ENCODE measurements at places on chromosomes 3 and 15.

- DNase-seq, result no peak
Measured at GRCh38 chr3:136464502-136464901, 214.4 kb downstream of the PCCB start.

DNA sequence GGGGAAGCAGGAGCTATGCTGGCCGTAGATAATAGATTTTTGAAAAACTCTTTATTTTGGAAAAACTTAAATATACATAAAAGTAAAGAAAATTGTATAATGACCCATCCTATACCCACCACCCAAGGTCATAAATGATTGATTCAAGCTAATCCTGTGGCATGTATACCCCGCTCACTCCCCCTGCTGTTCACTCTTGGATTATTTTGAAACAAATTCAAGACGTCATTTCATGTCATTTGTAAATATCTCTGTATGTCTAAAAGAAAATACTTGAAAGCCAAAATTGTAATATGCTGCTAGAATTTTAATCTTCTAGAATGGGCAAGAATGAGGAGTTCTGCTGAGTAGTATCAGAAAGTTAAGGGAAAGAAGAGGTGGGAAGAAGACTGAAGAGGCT, 241.7 kb downstream of the FEZF2 start:
- DNase-seq, result no peak

DNA sequence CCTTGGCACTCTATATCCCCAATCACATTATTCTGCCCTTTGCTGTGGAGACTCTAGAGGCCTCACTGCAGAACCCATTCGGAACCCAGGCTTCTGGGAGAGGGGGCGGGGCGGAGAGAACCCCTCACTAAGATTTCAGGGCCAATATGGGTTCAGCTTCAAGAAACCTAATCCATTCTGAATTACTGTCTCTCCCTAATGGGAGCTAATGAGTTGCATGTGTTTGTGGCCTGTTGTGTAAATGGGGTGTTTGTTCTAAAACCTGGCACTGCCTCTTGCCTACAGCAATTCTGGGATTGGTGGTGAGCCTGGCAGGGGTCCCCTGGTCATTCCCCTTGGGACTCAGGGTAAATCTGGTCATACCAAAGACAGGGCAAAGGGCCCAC, 605 bp upstream of the RASL12 start:
- no peak for DNase-seq

DNA sequence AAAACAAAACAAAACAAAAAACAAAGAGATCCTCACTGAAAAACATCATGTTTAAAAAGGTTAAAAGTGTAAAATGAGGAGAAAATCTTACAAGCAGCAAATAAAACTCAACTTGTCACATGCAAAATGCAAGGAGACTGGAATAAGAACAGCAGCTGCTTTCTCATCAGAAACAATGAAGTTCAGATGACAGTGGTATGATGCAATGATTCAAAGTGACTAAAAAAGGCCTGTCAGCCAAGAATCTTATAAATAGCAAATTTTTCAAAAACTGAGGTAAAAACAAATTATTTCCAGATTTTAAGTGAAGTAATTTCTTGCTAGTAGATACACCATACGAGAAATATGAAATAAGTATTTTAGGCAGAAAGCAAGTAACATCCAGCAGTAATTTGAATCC, 68.6 kb upstream of the EPHA3 start:
- no peak for DNase-seq

GRCh38 chr3:72288955-72289691, 504.2 kb upstream of the PROK2 start:
- DNase-seq, result no peak

DNA sequence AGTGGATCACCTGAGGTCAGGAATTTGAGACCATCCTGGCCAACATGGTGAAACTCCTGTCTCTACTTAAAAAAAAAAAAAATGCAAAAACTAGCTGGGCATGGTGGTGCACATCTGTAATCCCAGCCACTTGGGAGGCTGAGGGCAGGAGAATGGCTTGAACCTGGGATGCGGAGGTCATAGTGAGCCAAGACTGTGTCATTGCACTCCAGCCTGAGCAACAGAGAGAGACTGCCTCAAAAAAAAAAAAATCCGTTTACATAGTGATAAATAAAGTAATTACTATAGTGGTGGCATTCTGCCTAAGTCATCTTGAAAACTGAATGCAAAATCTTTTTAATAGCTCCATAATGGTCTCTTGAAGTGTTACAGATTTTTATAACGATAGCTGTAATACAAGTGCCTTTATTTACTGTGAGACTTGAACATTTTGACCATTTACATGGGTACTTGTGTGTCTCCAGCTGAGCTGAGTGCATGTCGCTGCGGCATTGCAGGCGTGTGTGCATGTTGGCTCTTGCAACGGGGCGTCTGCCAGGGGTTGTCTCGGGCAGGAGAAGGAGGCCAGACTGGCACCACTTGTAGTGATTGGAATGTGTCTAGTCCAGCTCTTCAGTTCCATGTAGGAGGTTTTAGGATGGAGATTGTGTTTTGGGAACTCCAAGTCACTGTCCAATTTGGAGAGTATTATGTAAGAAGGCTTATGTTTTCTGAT, 111.9 kb downstream of the IGF1R start:
- DNase-seq, result no peak

GRCh38 chr3:1207904-1208303, 115.1 kb downstream of the CNTN6 start:
- DNase-seq, result no peak

- no peak for DNase-seq
Measured at GRCh38 chr15:80418892-80419537, 14.8 kb downstream of the ARNT2 start.

DNA sequence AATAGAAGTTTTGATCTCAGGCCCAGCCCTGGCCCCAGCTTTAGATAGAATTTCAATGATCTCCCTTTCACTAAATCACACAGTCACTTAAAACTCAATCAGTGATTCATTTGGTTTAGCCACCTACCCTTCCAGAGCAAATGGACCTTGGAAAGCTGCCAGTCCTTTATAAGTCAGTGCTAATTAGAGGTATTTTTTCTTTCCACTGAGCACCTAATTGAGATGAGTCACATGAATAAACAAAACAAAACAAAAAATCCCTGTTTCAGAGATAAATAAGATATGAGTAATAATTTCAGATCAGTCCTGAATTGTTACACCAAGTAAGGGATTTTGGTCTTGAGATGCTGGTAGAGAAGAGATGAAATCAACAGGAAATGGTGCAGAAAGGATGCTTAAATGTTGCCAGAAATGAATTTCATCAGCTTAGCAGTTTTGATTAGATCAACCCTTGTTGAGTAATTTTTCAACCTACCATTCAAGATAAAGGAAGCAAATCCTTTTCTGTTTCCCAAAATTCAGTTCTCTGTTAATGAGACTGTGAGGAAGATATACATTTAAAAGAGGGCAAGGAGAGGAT, 352.0 kb upstream of the COL8A1 start:
- DNase-seq, result no peak

GRCh38 chr3:64921281-64922065, 233.7 kb upstream of the ADAMTS9 start:
- no peak for DNase-seq

- DNase-seq, result no peak
Measured at GRCh38 chr3:50924638-50925037, 249.9 kb downstream of the DOCK3 start.

GRCh38 chr3:128423525-128424147, 43.1 kb downstream of the DNAJB8 start:
- no peak for DNase-seq

- no peak for DNase-seq
Measured at GRCh38 chr3:14785207-14786155, 33.3 kb upstream of the FGD5 start.

All from stimulated activated CD8-positive, alpha-beta memory T cell treated with anti-CD3 and anti-CD28 coated beads, Interleukin-12 subunit alpha, Interleukin-12 subunit beta, amount 100 ng/mL, for 4 hours (primary cell).